ENCODE measurements at places on chromosomes 3 and 15.
A peak's percentile ranks its signal among the peaks of the same experiment; 100 is the strongest.

DNA sequence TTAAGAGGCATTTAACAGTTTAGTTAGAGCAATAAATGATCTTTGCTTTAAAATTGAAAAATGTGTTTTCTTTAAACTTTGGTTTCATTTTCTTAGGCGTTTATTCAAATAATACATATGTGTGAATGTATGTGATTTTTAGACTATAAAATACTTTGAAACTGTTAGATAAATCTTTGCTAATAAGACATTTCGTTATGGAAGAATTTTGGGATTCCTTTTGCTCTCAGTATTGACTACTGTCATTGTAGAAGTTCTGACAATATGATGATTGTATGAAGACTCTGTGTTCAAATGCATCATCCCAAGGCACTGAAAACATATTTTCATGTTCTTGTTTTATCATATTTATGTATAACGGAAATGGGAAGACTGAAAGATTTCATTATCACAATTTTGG is 43.8 kb upstream of the GOLGA8A start:
- DNase-seq, result no peak

DNA sequence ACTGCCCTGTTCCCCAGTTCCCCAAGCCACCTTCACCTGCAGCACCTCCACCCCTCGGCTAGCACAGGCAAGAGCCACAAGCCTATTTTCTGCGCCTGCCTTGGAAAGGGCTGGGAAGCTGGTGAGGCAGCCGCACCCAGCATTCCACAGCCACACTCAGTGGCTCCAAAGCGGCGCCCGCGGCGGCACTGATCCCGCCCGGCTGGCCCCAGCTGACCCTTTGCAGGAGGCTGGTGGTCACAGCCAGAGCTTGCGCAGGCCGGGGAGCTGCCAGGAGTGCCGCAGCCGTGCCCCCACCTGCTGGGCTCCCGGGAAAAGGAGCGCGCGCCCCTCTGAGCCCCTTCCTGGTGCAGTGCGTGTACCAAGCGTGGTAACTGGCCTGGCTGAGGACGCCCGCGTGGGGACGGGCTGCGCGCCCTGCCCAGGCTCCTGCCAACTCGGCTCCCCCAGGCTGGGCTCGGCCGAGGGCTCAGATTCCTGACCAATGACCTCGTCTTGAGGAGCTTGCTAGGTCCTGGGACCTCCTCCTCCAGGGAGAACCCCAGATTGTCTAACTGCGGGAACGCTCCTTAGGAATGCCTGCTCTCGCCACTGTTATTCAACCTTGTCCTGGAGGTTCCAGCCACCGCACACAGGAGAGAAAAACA is 13.3 kb downstream of the GRAMD2A start:
- no peak for DNase-seq

DNA sequence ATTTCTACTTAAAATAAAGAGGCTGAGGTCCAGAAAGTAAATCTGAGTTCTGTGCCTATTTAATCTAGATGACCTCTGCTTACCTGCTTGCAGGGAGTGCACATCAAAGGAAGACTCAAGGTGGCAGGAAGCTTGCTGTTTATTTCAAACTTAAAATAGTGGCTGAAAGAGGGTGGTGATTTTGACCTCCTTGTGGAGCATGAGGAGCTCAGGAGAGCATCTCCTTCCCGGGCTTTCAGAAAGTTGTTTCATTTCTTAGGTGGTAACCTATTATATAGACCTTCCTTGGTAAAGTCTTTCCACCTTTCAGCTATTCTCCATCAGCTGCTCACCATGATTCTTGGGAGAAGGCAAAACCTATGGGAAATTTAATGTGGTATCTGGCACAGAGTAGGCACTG is 494 bp downstream of the GCSAM start:
- DNase-seq, result no peak

DNA sequence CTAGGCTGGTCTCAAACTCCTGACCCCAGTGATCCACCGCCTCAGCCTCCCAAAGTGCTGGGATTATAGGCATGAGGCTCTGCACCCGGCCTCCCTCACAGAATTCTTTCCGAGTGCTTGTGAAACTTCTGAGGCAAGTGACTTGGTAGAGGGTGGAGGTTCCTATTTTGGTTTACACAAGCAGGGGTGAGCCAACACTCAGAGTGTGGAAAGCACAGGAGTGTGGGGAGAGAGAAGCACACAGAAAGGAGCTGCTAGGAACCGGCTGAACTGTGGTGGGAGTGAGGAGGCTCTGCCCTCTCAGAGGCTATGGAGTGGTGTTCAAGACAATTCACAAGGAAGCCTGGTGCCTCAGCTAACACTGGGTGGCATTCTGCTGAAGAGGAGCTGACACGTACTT is 7.7 kb downstream of the CAPN3 start:
- DNase-seq, result no peak

- no peak for DNase-seq
Measured at GRCh38 chr3:69718866-69719586, 20.2 kb upstream of the MITF start.

GRCh38 chr15:43776718-43777266 is at the start of gene ELL3:
Gene ELL3 (minus strand): TSS chr15:43776966. CDS start chr15:43776901, 65 bp downstream.
- peak; percentile 89 for DNase-seq

DNA sequence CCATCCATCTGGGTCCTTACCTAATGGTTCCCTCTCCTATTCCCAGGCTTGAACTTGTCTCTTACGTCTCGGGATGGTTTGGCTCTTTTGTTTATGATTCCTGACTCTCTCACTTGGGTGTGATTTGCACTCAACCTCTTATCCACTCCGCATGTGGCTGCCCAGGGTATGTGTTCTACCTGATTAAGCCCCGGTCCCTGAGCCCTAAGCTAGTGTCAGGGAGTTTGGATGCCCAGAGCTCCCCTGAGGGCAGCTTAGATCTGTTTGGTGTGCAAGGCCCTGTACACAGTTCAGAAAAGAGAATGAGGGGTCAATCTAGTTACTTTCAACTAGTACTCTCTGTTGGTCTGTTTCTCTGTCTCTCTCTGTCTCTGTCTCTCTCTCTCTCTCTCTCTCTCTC is 15.9 kb upstream of the STARD5 start:
- no peak for DNase-seq

DNA sequence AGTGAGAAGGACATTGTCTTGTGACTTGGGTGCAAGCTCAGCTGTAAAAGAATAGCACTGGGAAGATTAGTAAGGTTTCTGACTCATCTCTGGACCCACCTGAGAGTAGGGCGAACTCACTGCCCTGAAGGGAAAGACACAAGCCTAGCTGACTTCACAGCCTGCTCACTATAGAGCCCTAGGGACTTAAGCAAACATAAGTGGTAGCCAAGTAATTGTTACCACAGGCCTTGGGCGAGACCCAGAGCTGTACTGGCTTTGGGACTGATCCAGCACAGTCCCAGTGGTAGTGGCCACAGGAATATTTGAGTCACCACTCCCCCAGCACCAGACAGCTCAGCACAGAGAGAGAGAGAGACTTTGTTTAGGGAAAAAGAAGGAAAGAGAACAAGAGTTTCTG is 429.9 kb downstream of the TBL1XR1 start:
- no peak for DNase-seq

- no peak for DNase-seq
Measured at GRCh38 chr3:13057282-13058040, 15.8 kb downstream of the IQSEC1 start.

GRCh38 chr3:141646760-141647561 is 91.1 kb upstream of the RNF7 start:
- DNase-seq, result no peak

- DNase-seq, result no peak
Measured at GRCh38 chr3:29679944-29680343, 399.1 kb downstream of the RBMS3 start.

- no peak for DNase-seq
Measured at GRCh38 chr3:49498648-49499047, 28.6 kb downstream of the DAG1 start.

DNA sequence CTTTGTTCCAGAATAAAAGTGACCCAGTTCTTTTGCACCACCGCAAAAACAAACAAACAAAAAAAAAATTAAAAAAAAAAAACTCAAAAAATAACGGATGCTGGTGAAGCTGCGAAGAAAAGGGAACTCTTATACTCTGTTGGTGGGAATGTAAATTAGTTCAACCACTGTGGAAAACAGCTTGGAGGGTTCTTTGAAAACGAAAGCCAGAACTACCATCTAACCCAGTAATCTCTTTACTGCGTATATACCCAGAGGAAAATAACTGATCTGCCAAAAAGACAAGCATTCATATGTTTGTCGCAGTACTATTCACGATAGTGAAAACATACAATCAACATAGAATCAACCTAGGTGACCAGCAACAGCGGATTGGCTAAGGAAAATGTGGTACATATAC is 298.9 kb upstream of the CBLB start:
- DNase-seq, result peak; percentile 27

DNA sequence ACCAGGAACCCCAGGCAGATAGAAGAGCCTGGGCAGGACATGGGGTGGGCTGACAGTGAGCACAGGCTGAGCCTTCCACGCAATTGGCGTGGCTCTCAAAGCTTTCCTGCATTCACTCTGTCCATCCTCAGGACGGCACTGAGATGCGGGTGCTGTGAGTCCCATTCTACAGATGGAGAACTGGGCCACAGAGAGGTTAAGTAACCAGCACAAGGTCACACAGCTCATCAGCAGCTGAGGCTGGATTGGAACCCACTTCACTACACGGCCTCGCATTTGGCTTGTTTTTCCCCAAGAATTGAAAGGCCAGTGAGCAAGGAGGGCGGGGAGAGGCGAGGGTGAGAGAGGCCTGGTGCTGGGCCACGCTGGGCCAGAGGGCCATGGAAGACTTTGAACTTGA is 36.0 kb upstream of the GRIP2 start:
- no peak for DNase-seq

GRCh38 chr15:53384417-53384816 is 375.0 kb downstream of the WDR72 start:
- no peak for DNase-seq

- DNase-seq, result no peak
Measured at GRCh38 chr15:76177491-76178040, 117.8 kb downstream of the TMEM266 start.

GRCh38 chr3:186790261-186790981 is 7.0 kb downstream of the EIF4A2 start:
- DNase-seq, result peak; percentile 29

DNA sequence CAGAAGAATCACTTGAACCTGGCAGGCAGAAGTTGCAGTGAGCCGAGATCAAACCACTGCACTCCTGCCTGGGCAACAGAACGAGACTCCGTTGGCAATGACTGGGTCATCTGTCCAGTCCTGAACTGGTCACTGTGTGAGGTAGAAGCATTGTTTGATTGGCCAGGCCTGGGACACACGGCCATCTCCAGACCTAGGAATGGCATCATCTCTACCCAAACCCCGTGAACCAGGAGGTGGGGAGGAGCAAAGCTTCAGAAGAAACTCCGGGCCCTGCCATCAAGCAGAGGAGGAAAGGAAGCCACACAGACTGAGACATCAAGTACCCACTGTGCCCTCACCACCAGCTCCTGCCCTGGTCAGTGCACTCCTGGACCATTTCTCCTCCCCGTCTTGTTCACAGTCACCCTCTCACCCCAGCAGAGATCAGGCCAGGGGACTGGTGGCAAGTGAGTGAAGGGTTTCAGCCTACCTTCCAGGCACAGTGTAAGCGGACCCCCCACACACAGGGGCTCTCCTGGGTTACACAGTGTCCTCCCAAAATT is 31.6 kb downstream of the GOLGA6L2 start:
- DNase-seq, result no peak
